ENCODE measurements at places on chromosomes 12 and 14.
A peak's percentile ranks its signal among the peaks of the same experiment; 100 is the strongest.

DNA sequence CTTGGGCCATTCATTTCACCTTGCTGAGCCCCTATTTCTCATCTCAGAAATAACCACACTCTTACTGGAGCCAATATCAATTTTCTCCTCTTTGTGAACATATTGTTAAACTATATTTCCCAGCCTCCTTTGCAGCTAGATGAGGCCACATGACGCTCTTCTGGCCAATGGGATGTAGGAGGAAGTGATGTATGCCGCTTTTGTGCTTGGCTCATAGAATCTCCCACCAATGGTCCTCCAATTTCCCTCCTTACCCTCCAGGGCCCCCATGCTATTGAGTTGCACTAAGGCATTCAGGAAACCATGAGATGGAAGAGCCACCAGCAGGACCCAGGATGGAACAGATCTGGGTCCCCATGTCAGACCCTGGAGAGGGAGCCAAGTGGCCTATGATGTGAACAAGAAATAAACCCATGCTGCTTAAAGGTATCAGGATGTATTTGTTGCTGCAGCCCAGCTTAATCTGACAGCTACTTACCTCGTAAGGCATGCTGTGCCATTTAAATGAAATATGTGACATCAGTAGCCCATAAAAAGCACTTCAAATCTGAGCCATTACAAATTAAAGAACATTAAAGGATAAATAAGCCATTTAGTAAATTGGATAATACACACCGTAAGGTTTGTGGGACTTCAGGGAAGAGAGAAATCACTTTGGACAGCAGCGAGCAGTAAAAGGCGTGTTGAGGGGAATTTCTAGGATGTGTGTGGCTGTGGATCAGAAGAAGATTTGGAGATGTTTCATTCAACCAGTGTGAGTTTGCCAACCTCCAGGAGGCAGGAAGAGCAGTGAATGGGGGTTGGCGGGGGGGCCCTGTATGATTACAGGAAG, 24.4 kb upstream of the BDKRB2 start:
- DNase-seq = no peak

GRCh38 chr14:40222996-40223395, 790.8 kb upstream of the FBXO33 start:
- no peak for DNase-seq

- no peak for DNase-seq
These were observed 3.5 kb upstream of the LTBR start for GRCh38 chr12:6380141-6381121.

GRCh38 chr12:2555487-2556082, 239.2 kb upstream of the FKBP4 start:
- DNase-seq = no peak

GRCh38 chr14:61064856-61065255, 83.8 kb downstream of the SLC38A6 start:
- DNase-seq = no peak

GRCh38 chr14:71675900-71676287, 256.3 kb upstream of the RGS6 start:
- DNase-seq = no peak

- DNase-seq = no peak
These were observed 15.0 kb downstream of the RIN3 start for GRCh38 chr14:92528486-92529100.

GRCh38 chr14:87271331-87271730, 721.7 kb downstream of the GALC start:
- DNase-seq = no peak

GRCh38 chr14:94631536-94632304, 19.5 kb downstream of the SERPINA3 start:
- no peak for DNase-seq

- no peak for DNase-seq
These were observed 29.6 kb downstream of the BEGAIN start for GRCh38 chr14:100557658-100558057.

- DNase-seq = no peak
These were observed 93.8 kb upstream of the MDM1 start for GRCh38 chr12:68425998-68426397.

DNA sequence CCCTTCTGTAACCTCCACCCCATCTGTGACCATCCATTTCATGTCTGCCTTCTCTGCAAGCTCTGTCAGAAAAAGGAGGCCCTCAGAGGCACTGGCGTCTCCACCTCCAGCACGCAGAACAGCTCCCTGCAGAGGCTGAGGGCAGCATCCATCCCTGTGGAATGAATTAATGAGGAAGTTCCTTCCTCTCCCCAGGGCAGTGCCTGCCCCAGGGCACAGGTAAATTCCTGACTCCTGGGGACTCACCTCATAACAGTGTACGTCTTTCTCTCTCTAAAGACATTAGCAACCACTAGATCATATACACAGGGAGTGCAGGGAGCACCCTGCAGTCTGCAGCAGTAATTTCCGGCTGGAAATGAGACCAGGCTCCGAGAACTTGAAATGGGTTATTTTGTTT, 155.0 kb upstream of the TMEM132C start:
- DNase-seq = no peak

DNA sequence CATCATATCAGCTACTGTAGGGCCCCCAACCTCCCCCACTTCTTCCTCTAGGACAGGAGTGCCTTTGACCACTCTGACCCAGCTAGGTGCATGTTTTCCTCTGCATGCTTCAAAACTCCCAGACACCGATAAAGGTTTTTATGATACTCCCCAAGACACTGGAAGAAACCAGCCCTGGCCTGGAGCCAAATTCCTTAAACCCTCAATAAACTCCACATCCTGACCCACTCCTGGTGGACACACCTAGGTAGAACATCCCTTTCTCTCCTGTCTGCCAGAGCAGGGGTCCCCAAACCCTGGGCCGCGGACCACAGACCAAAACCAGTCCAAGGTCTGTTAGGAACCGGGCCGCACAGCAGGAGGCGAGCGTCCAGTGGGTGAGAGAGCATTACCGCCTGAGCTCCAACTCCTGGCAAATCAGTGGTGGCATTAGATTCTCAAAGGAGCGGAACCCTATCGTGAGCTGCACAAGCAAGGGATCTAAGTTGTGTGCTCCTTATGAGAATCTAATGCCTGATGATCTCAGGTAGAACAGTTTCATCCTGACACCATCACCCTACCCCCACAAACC, 49.6 kb downstream of the NT5DC3 start:
- DNase-seq = no peak

GRCh38 chr12:58425481-58426392, 484.4 kb downstream of the ATP23 start:
- peak; percentile 17 for DNase-seq

Data from HuH-7 (cell line).